ENCODE measurements at places on chromosomes 11 and 22.

DNA sequence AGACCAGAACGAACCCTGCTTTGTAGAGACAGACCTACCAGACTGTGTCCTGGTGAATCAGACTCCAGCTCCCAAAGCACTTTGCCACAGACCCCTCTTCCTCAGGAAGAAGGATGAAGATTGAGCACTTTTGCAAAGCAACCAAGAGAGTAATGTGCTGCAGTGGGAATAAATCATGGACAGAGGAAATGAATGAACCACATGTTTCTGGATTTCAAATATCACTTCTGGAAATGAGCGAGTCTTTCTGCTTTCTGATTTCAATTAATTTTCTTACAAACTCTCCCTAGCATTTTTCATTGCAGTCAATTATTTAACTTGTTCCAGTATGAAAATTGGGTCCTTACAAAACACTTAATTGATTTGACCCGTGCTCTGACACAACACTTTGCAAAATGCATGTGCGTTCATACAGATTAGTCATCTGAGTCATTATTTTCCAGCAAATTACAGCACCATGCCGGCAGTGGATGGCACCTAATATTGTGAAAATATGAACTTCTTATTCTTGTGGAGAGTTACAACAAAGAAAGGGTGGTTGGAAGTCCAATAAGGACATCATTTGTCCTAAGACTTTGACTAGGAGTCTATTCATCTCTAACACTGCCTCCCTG lies 315.9 kb upstream of the CCDC90B start:
- no peak for DNase-seq

DNA sequence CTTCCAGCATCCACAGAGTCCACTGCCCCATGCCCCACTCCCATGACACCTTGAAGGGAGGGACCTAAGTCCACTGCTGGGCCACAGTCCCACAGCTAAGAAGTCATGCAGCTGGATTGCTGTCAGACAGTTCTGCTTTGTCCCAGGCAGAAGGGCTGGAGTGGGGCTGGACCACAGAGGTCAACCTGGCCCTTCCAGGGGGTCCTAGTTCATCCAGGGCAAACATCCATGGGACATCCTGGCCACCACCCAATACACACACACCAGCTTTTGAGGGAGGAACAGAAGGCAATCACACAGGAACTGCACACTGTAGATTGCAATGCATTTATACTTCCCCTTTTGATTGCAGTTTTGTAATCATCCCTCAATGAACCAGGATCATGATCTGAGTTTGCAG lies 11.3 kb upstream of the APOL4 start:
- DNase-seq = no peak

DNA sequence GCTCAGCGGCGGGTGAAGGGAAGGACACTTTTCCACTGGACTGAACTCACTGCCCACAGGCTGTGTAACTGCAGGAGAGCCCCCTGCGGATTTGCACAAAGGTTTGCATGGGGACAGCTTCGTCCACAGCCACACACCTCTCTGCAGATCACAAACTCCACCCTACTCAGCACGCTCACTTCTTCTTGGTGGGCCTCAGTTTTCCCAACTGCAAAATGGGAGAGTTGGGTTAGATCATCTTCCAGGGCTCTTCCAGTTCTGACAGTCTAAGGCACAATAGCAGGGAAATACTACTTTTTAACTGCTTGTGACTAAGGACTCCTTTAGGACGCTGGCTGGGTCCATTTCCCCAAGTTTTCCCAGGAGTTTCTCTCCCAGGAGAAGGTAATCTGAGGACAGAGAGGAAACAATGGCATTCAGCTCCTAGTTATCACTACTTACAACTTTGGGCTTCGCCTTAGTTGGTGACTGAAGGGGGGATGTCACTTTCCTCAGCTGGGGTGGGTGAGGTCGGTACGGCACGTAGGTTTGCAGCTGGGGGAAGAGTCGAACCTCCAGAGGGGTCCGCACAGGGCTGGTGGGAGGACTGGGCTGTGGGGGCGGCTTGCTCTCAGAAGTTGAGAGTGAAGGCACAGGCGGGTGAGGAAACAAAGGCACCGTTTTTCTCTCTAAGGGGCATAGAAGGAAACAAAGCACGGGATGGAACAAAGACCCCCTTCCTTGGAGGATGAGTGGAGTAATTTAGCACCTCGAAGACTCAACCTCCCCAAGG lies 55.8 kb downstream of the C11orf58 start:
- no peak for DNase-seq

- no peak for DNase-seq
These were observed 113.6 kb upstream of the MTMR2 start for GRCh38 chr11:96037405-96037949.

DNA sequence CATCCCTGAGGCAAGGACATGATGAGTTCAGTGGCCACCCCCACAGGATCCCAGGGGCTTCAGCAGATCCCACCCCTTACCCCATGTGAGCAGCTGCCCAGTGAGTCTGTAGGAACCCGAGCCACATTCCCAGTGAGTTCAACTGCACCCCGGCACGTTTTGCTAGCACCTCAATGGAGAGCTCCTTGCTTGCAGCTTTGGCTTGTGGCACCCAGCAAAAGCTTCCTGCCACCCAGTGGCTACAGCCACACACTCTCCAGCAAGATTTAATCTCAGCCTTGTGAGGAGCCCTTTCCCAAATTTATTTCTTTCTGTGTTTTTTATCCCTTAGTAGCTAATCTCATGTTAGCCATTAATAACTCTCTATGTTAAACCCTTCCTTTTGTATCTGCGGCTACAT lies 4.0 kb downstream of the SAA1 start:
- DNase-seq = no peak
